ENCODE measurements at places on chromosomes 11 and 22.

GRCh38 chr11:12109591-12110196 is 696 bp upstream of the MICAL2 start:
- ATAC-seq = no peak

GRCh38 chr11:94840209-94840608 is 72.1 kb downstream of the AMOTL1 start:
- no peak for ATAC-seq

DNA sequence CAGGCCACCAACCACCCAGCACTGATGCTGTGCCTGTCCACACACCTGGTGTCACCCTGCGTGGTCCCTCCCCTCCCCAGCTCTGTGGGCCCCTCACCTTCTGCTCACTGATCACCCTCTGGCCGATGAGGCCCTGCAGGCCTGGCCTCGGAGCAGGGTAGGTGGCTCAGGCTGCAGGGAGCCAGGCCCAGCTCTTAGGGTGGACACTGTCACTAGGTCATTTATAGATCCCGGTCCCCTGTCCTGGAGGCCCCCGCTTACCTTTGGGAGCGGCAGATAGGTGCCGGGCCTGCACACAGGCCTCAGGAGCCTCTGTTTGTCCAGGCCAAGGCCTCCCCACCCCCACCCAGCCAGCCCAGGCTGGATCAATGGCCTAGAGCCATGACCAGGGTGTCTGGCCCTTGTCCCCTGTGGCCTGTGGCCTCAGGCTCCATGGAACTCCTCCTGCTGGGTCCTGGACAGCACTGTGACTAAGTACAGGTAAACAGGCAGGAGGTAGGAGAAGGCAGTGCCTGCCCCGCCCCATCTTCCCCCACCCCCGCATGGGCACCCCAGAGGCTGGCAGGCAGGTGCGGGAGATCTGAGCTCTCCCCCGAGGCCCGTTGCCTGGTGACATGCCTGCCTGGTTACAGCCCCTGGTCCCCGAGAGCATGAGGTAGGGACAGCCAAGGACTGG is at the start of gene TMPRSS6:
Gene TMPRSS6, minus strand, starts transcription at position 472 of the 676 bp plus-strand sequence. CDS start 6,296 bp downstream, outside the sequence.
- ATAC-seq = peak; percentile 25

GRCh38 chr22:46356496-46357480 is 21.3 kb downstream of the TRMU start:
- ATAC-seq = no peak

GRCh38 chr11:12698048-12698447 is 23.8 kb downstream of the TEAD1 start:
- ATAC-seq = no peak

GRCh38 chr22:35727436-35727835 is 9.8 kb downstream of the APOL5 start:
- no peak for ATAC-seq

DNA sequence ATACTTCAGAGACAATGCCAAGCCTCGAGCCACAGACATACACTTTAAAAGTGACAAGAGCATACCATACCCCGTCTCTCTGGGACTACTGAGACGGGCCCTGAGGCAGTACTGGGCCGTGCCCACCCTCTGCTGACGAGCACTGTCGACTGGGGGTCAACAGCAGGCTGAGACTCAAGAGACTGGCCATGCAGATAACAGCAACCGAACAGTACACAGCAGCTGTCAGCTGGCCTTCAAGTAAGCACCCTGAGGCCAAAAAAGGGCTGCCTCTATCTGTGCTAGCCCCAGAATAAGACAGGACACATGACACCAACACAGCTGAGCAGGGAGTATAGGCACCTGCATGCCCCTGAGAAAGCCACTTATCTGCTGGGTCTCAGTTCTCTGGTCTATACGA is 18.9 kb upstream of the TMEM121B start:
- no peak for ATAC-seq

DNA sequence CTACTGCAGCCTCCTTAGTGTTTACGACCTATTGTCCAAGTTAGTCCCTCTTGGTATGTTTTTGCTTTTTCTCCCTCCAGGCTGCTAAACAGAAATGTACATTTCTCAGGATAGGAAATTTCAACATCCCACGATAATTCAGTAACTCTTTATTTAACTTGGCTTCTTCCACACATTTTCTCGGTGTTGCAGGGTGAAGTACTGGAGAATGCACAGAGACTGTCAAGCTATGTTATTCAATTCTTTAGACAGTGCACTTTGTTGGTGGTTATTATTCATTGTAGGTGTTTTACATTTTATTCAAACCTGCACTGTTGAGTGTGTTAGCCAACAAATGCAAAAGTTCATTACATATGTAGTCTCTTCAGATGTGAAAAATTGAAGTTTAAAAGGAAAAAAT is 839.8 kb downstream of the LRRC4C start:
- ATAC-seq = no peak

DNA sequence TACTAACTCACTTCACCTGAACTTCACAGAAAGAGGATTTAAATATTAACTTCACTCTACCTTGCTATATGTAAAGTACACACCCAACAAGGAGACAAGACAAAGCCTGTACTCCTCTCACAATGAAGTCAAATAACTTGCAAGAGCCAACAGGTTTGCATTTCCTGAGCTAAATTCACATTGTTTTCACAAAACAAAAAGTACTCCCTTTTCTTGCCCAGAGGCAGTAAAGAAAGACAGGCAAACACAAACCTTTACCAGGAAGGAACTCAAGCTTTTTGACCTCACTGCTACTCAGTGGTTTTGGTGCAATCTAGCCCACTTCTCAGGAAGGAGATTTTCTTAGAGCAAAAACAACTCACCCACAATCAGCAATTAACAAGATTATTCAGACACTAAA is 15.7 kb downstream of the USP28 start:
- ATAC-seq = no peak

DNA sequence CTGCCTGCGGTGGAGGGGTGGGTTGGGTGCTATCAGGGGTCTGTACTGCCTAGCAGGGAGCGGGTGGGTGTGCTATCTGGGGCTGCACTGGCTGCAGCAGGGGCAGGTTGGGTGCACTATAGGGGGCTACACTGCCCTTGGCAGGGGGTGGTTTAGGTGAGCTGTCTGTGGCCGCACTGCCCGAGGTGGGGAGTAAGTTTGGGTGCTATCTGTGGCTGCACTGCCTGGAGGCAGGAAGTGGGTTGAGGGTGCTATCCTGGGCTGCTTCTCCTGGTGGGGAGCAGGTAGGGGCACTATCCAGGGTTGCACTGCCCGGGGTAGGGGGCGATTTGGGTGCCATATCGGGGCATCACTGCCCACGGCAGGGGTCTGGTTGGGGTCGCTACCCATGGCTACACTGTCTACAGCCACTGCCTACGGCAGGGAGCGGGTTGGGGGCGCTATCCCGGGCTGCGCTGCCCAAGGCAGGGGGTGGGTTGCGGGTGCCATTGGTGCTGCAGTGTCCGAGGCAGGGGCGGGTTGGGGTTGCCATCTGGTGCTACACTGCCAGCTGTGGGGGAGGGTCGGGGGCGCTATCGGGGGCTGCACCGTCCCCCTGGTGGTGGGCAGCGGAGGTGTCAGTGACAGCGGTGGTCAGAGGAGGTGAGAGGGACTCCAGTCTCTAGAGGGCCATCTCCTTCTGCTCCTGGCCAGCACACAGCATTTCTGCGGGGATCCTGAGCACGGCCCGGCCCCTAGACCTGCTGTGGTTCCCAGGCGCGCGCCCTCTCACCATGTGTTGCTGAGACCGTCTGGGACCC is 1.3 kb upstream of the RFPL2 start:
- peak; percentile 10 for ATAC-seq

GRCh38 chr11:10651656-10652361 is 41.7 kb downstream of the IRAG1 start:
- ATAC-seq = no peak

GRCh38 chr11:70616938-70617654 is 218.8 kb downstream of the CTTN start:
- ATAC-seq = no peak

GRCh38 chr11:96061730-96062129 is 137.8 kb upstream of the MTMR2 start:
- ATAC-seq = no peak

DNA sequence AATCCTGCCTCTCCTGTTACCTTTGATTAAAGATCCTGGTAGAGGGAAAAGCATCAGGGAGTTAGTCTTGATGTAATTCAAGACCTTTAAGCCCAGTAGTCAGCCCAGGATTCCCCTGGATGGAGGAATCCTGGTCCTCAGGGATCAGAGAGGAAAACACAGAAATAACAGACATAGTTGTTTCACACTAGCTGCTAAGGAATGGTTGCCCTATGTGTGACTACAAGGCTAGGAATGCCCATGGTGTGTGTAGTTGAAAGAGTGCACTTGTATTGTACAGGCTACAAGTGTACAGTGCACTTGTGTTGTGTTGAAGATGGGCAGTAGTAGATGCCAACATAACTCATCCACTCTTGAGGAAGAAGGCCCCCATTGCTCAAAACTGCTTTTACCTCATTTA is 226.8 kb downstream of the AASDHPPT start:
- ATAC-seq = no peak

- ATAC-seq = no peak
Observed at GRCh38 chr11:95338430-95338991, 107.5 kb upstream of the SESN3 start.

DNA sequence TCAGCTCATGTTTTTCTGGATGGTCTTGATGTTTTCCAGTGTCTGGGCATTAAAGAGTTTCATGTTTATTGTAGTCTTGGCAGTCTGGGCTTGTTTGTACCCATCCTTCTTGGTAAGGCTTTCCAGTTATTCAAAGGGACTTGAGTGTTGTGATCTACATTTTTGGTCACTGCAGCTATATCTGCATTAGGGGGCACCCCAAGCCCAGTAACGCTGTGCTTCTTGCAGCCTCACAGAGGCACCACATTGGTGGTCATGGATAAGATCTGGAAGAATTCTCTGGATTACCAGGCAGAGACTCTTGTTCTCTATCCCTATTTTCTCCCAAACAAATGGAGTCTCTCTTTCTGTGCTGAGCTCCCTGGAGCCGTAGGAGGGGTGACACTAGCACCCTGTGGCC is 451.5 kb upstream of the FAT3 start:
- ATAC-seq = no peak

DNA sequence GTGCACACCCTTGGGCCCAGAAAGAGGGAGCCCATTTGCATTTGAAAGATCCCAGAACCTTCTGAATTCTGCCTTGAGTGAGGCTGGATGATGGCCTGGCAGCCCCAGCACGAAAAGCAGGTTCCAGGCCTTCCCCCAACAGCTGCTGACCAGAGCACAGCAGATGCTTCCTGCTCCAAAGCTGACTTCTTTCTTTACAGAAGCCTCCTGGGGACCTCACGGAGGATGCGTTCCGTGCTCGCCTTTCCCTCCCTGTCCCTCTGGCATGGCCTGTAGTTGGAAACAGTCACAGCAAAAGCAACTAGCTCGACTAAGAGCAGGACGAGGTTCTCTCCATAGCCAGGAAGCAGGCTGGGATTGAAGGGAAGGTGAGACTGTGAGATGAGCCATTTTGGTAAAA is 107.7 kb upstream of the B3GAT1 start:
- ATAC-seq = no peak

DNA sequence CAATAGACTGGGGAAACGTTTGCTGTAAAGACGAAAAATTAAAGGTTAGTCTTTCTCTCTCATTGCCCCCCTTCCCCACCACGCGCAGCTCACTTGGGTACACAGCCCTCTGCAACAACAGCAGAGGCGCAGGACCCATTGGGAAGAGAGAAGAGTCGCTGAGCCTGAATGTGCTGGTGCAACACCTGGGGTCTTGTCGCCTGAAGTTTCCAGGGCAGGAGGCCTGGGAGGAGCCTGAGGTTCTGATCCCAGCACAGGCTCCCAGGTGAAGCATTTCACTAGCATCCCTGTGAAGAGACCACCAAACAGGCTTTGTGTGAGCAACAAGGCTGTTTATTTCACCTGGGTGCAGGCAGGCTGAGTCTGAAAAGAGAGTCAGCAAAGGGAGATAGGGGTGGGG is 116.2 kb upstream of the NTM start:
- no peak for ATAC-seq

GRCh38 chr11:24819006-24819405 is 322.2 kb downstream of the LUZP2 start:
- ATAC-seq = no peak

DNA sequence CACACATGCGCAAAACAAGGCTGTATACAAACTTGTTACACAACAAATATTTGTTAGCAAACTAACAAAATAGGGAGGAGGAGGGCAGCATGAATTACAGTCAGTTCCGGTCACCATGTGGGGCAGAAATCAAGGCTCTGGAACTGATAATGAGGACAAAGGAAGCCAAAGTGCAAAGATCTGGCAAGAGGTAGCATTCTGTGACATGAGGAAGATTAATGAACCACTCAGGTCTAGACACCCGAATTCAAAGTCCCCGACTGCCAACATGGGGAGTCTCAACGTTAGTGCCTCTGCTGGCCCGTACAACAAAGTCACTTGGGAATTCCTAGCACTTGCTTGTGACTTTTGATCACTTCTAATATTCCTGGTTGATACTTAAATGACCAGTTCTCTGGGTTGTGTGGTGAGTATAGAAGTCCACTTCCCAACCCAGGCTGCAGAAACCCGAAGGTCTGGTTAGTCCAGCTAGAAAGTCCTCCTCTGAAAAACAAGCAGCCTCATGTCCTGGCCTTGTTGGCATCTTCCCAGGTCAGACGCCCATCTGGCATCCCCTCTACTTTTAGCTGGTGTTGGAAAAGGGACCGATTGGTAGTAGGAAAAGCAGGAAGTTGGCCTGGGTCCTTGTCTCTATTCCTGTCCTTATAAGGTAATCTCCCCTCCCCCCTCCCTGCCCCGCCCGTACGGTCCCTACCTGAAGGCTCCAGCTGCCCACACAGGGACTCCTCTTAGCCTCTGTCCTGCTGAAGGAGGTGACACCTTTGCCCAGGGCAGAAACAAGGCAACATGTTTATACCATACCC is 1.6 kb downstream of the SUN2 start:
- ATAC-seq = no peak
